ENCODE measurements at places on chromosomes 4 and X.

DNA sequence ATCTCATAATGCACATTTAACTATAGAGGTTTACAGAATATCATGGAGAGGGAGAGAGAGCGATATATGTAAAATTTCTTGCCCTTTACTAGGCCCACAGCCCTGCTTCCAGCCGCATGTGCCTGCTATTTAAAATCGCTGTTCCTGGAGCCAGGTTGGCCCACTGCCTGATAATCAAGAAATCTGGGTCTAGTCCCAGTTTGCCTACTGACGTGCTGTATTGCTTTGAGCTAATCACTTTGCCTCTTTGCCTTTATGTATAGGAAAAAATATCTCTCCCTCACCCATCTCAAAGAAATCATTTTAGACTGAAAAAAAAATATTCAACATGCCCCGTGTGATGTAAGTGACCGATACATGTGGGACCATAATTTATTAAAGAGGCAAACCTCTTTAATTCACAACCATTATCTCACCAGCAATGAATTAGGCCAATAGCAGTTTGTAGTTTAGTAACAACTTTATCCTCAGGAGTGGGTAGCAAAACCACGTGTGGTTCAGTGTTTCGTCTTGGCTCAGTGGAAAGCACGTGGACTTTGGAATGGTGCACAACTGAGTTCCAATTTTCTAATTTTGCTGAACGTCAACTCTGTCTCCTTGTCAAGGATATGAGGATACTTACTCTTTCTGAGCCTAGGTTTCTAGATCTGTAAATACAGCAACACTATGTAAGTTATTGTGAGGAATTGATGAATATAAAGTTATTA is 62.6 kb downstream of the GRXCR1 start:
- DNase-seq, result no peak

DNA sequence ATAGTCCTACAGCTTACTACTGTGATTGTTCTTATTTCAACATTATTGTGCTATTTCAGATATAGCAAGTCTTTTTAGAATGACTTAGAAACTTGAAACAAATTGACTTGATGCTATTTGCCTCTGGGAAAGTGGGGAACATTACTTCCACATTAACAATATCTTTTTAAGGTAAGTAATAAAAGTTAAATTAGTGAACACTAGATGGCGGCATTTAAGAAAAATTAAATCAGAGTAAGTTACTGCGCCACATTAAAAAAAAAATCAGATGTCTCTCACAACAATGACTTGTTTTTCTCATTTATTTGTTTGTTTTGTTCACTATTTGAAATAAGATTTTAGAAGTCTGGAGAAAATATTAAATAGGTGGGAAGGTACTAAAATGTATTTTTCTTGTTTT is 1026.9 kb upstream of the SLIT2 start:
- no peak for DNase-seq

DNA sequence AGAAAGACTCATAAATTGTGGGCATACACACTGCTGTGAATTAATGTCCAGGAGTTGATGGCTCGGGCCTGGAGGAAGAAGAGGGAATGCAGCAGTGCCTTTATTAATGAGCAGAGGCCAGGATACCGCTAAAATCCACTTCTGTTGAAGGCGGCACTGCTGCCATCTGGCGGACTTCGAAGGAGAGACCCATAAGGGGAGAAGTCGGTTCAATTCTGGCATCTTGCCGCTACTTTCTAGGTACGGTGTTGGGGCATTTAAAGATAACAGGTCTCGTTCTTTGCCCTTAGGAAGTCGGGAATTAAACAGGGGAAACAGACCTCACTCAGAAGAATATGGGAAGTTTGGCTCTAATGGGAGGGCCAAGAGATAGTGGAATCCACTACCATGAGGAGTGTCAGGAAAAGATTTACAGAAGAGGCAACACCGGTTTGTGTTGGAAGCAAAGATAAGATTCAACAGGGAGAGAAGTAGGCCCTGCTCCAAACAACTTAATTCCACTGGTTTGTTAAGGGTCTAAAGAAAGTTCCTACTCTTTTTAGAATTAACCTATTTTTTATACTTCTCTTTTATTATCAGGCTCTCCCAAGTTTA is 133.6 kb upstream of the GIMD1 start:
- DNase-seq, result no peak

DNA sequence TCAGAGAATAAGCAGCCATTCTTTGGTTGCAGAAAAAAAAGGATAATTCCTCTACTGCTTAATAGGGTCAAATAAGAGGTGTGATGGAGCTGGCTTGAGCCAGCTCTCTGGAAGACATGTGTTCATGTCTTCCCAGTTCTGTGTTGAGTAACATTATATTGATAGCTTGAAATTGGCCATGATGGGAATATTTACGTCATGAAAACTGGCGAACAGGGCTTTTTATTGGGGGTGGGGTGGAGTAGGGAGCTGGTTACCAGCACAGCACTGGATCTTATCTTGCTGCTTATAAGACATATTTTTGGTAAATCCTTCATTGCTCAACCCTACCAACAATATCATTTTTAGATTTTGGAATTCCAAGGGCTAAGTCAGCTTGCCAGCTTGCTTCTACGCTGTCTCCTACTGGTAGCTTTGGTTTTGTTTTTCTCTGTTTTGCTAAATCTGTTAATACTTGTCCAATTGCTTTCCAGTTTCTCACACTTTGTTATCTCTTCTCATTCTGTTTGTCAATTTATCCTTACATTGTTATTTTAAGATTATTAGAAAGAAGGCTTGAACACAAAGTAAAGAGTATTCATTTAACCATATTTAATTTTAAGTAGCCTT is 25.3 kb upstream of the GBA3 start:
- DNase-seq, result no peak

- no peak for DNase-seq
Observed at GRCh38 chr4:84631573-84631972, 48.6 kb downstream of the CDS1 start.

DNA sequence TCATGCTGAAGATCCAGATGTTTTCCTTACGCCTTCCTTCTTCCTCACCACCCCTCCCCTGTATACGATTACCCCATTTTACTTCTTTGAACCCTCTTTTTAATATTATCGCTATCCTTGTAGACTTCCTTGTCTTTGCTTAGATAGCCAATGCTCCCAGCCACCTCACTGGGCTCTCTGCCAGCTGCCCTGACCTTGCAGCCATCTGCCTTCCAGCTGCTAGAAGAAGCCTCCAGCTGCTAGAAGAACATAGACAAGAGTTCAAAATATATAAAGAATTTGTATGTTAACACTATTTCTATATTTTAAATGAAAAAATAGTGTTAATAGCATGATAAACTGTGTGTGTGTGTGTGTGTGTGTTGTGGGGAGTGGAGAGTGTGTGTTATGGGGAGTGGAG is 374.7 kb downstream of the ANKRD50 start:
- no peak for DNase-seq

GRCh38 chrX:10618961-10619360 is 1.4 kb downstream of the MID1 start:
- DNase-seq, result no peak

- no peak for DNase-seq
Observed at GRCh38 chrX:21658152-21658737, at the start of gene KLHL34. Gene KLHL34 (minus strand): TSS chrX:21658330. CDS start chrX:21657788, 542 bp downstream.

DNA sequence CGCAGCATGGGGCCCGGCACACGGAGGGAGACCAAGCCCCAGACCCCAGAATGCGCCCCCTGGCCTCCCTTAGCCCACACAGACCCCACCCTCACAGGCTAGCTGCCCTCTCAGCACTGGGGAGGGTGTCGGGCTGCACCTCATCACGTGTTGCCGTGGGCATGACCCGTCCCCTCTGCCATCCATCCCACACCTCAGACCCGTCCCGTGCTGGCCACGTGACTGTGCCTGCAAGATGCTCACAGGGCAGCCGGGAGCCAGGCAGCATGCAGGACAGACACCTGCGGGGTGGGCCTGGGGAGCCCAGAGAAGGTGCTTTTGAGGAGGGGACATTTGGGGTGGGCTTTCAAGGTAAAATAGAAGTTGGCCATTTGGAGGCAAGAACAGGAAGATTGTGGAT is 4.8 kb downstream of the MSANTD1 start:
- DNase-seq, result no peak

DNA sequence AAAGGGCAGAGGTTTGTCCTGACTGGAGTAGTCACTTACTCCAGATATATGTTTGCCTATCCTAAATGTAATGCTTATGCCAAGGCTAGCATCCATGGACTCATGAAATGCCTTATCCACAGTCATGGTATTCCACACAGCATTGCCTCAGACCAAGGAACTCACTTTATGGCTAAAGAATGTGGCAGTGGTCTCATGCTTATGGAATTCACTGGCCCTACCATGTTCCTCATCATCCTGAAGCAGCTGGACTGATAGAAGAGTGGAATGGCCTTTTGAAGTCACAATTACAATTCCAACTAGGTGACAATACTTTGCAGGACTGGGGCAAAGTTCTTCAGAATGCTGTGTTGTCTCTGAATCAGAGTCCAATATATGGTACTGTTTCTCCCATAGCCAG is 1014.8 kb downstream of the RAPGEF2 start:
- no peak for DNase-seq

- DNase-seq, result no peak
Observed at GRCh38 chr4:121380776-121381462, at the start of gene QRFPR. Gene QRFPR (minus strand): TSS chr4:121381018. CDS start chr4:121380647, 371 bp downstream.

DNA sequence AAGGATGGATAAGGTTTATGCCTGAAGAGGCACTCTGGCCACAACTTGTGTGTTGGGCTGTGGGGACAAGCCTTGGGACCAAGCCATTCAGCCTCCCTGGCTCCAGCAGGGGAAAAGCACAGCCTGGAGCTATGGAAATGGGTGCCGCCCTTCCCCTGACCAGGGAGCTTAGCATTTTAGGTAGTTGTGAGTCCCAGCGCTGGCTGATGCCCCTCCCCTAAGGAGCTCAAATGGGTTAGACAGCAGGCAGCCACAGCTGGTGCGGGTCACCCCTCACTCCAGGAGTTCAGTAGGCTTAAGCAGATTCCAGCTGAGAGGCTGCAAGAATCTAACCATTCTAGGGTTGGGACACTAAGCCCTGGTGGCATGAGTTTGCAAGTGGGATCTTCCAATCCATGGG is 172.9 kb downstream of the KCNIP4 start:
- no peak for DNase-seq

DNA sequence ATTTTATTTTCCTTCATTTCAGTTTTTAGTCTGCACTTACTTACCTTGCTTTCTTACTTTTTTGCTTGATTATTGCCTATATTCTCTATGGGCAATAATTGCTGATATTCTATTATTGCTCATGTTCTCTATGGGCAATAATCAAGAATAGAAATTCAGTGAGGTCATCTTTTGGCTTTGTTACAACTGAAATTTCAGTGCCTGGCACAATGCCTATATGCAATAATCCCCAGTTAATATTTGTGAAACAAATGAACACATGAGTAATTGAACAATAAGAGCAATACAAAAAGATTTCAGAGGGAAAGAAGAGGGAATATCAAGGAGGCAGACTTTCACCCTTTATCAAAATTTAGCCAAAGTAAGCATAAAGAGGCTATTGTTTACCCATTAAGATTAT is 48.6 kb upstream of the ARSJ start:
- no peak for DNase-seq

DNA sequence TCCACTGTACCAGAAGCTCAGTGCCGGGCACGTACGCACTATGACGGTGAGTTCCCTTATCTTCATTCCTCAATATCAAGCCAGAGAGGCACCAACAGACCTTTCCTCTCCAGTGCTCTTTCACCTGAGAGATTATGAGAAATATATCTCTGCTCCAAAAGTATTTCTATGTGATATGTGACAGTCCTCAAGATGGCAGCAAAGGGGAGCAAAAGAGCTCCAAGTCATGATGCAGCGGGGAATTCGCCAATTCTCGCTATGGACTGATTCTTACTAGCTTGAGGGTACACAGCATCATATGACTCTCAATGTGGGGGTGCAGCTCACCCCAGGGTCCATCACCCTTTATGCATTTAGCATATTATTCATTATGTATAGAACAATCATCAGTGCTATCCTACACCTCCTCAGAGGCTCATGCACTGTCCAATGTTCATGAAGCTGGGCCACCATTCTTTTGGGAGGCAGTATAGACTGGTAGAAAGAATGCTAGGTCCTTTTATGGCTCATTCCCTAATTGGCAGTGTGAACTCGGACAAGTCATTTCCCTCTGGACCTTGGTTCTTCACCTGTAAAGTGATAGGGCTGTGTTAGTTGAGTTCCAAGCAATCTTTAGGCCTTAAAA is 12.8 kb upstream of the IQSEC2 start:
- no peak for DNase-seq

DNA sequence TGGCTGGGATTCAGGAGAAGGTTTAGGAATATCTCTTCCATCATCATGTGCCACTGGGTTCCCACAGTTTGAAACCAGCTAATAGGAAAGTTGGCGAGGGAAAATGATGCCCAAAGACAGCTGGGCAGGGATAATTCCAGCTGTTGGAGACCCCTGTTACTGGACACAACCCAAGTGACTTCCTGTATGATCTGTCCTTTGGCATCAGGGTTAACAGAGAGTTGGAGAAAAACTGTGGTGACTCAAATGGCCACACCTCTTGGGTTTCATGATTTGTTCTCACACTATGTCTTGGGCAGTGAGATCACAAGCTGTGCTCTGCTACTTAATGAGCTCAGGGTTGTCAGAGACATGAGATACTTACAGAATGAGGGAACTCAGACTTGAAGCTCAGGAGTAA is 3.8 kb downstream of the FGF16 start:
- DNase-seq, result no peak

GRCh38 chrX:73215246-73215645 is 595 bp upstream of the NAP1L2 start:
- DNase-seq, result no peak

GRCh38 chr4:3531318-3531878 is 824 bp downstream of the LRPAP1 start:
- no peak for DNase-seq

DNA sequence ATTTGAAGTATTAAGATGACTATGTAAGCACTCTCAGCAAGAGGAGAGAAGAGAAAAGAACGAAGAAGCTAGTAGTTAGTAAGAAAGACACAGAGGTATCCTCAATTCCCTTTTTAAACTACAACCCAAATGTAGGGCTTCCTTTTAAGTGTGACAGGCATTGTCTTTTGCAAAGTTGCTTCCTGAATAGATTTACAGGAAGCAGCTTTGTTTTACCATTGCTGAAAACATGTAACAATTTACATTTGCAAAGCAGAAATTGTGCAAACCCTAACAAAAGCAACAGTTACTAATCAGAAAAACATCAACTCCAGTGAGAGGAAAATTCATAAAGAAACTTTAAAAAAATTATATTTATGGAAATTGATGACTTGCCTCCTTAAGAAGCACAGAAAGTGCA is 96.4 kb downstream of the FAM13A start:
- no peak for DNase-seq

DNA sequence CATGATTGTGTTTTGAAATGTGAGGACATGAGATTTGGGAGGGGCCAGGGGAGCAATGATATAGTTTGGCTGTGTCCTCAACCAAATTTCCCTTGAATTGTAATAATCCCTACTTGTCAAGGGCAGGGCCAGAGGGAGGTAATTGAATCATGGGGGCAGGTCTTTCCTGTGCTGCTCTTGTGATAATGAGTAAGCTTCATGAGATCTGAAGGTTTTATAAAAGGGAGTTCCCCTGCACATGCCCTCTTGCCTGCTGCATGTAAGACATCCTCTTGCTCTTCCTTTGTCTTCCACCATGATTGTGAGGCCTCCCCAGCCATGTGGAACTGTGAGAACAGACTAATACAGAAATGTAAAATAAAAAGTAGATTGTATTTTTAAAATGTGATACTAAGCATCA is 1294.9 kb downstream of the ADGRL3 start:
- no peak for DNase-seq
